ENCODE measurements at places on chromosomes 2 and 18.

DNA sequence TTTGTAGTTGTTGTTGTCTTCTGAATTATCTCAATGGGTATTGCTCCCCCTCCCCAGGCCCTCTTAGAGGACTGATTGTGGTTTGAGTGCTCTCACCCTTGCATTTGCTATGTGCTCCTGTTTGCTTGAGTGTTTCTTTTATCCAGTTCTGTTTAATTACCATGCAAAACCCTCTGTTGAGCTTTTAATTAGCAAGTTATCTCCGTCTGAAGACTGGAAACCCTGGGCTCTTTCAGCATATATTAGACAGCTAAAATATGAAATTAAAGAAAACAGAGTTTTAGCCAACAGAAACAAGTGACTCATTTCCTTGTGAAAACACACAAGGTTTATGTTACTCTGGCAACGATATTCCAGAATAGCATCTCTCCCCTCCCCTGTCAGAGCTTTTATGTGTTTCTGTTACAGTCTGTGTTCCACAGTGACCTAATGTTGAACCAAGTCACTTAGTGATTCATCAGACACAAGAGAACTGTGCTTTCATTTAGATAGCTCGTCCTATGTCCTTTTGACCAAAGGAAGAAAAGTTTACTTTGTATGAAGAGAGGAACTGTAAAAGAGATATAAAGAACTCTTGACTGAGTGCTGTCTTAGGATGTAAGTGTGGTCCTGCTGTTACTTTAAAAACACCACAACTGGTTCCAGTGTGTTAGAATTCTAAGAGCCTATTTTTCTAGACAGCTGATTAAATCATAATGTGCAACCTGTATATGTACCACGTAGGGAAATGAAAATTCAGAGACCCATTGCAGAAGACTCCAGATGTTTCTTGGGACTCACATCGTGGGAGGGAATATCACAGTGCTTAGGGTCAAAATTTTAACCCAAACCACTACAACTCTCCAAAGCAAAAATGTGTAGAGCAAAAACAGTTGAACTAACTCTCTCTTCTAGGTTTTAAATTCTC is 172.8 kb upstream of the RBMS1 start:
- peak; percentile 90 for DNase-seq

DNA sequence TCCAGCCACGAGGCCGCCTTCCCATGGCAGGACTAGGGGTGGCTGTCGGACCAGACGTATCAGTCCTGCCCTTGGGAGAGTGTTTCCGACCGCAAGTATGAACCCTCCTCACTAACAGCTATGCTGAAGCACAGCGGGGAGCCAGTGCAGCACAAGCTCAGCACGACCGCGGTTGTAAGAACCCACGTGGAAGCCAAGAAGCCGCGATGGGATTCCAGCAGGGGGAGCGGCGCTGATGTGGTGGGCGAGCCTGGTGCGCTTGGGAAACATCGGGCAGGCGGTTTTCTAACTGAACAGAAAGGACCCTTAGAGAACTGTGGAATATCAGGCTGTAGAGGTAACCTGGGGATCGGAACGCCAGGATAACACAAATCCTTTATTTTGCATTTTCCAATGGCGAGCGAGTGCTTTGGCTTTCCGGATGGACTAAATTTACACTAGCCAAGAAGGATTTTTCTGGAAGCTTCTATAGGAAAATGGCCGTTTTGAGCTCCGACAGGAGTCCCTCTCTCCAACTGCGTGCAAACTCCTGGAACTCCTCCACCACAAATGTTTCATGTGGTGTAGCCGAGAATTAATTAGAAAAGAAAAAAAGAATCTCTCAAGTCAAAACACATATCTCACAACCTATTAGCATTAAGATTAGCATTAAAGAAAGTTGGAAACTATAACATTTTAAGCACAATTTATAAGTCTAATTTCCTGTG is 132.0 kb upstream of the MYCN start:
- DNase-seq: no peak

GRCh38 chr2:83587309-83587708 is 871.8 kb downstream of the SUCLG1 start:
- DNase-seq: no peak

- no peak for DNase-seq
These were observed 493.1 kb downstream of the NR4A2 start for GRCh38 chr2:155839436-155839835.

- DNase-seq: no peak
These were observed 25.9 kb downstream of the VIL1 start for GRCh38 chr2:218444692-218445357.

DNA sequence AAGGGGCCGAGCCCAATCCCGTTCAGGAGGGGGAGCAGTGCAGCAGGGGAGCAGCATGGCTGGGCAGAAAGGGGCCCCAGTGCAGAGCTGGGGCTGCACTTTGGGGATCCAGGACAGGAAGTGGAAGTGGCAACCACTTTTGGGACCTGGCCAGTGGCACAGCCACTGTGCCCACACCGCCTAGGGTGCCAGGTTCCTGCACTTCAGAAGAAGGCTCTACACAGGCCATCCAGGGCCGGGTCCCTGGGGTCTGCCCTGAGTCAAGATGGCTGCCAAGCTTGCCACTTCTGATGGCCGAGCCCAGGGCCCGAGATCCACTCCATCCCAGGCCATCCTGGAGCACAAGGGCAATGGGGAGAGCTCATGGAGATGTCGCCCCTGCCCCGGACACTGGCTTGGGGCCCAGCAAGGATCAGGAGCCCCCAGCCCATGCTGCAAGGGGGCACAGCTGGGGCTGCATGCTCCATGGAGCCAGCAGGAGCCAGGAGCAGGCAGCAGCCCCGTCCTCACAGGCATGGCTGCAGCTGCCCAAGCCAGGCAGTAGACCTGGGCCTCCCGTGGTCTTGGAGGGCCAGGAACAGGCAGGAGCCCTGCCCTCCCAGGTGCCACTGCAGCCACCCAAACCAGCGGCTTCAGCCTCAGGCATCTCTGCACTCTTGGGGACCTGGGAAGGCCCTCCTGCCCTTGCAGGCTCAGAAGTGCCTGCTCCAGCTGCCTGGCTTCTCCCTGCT is 35.0 kb upstream of the ID2 start:
- DNase-seq: no peak

DNA sequence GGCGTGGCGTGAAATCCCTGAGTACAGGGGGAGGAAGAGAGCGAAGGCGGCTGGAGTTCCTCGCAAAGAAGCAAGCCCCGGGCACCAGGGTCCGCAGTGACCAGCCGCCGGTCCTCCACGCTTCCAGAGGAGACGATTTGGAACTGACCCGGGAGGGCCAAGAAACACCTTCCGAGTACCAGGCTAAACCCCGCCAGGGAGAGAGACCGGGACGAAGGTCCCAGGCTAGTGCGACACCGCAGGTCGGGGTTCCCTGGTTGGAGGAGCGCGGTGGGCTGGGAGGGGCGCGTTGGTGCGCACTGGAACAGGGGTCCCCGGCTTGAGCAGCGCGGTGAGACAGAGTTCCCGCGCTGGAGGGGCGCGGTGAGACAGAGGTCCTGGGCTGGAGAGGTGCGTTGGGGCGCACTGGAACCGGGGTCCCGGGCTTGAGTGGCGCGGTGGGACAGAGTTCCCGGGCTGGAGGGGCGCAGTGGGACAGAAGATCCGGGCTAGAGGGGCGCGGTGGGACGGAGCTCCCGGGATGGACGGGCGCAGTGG is 901 bp downstream of the WDFY1 start:
- DNase-seq: no peak

- no peak for DNase-seq
These were observed 233.7 kb upstream of the CWC22 start for GRCh38 chr2:180240774-180241173.

All from NCI-H1436 treated with DMSO at 0.1 percent for 48 hours (cell line).